Endodermal cell (in vitro differentiated cells): ENCODE measurements at places on chromosomes 7 and 10. TPM values are rescaled to one million over a fixed set of nuclear protein-coding genes. Genes with fewer than 3 reads are reported as not detected.

The ANKRD22 gene
- total RNA-seq: not detected in 3 replicates

The TAS2R4 gene
- 1.3 and 2.3 TPM in 2 replicates for total RNA-seq

The EIF3A gene
- 144 and 149 TPM in 2 replicates for total RNA-seq

The OR6B1 gene
- total RNA-seq: not detected in 2 replicates

The SPOCK2 gene
- total RNA-seq: 3.4 to 7.6 TPM (median 3.7 TPM) in 3 replicates

The CNTNAP2 gene
- 220 and 228 TPM in 2 replicates for total RNA-seq

The SMKR1 gene
- 0.76 to 1.0 TPM (median 0.97 TPM) in 3 replicates for total RNA-seq

The PARD3 gene
- 71.6 and 74.6 TPM in 2 replicates for total RNA-seq

The GBX1 gene
- 0.45 TPM in 1 of 3 replicates, not detected in the others for total RNA-seq

The PNLIP gene
- total RNA-seq: not detected in 2 replicates

The VWA2 gene
- total RNA-seq: 1.6 and 1.7 TPM in 2 replicates

The LIPF gene
- not detected in 3 replicates for total RNA-seq

The OR2A25 gene
- not detected in 2 replicates for total RNA-seq

The ANXA8 gene
- 0.29 and 0.37 TPM in 2 replicates for total RNA-seq

The ACHE gene
- 2.6 to 5.4 TPM (median 2.6 TPM) in 3 replicates for total RNA-seq

The HOXA1 gene
- total RNA-seq: not detected in 2 replicates

The EIF4EBP2 gene
- total RNA-seq: 81.2 to 122 TPM (median 119 TPM) in 3 replicates

The RBP4 gene
- 0.59 to 0.82 TPM (median 0.63 TPM) in 3 replicates for total RNA-seq

The GRID2IP gene
- total RNA-seq: 4.5 to 4.9 TPM (median 4.9 TPM) in 3 replicates

The CCDC7 gene
- 1.9 and 2.5 TPM in 2 replicates for total RNA-seq

The STEAP1 gene
- total RNA-seq: 1.2 to 3.8 TPM (median 2.5 TPM) in 3 replicates

The ANKRD1 gene
- 25.4 to 42.6 TPM (median 41.0 TPM) in 3 replicates for total RNA-seq

The PRTFDC1 gene
- total RNA-seq: 11.9 to 14.5 TPM (median 13.6 TPM) in 3 replicates

The FIS1 gene
- total RNA-seq: 99.9 and 118 TPM in 2 replicates

The GIMAP5 gene
- total RNA-seq: not detected in 2 replicates

The CLRN3 gene
- total RNA-seq: not detected in 2 replicates

The STEAP2 gene
- 4.0 and 4.2 TPM in 2 replicates for total RNA-seq

The ADRA2A gene
- total RNA-seq: 0.75 TPM in 1 of 3 replicates, not detected in the others
